ENCODE measurements at places on chromosomes 6 and 20.

DNA sequence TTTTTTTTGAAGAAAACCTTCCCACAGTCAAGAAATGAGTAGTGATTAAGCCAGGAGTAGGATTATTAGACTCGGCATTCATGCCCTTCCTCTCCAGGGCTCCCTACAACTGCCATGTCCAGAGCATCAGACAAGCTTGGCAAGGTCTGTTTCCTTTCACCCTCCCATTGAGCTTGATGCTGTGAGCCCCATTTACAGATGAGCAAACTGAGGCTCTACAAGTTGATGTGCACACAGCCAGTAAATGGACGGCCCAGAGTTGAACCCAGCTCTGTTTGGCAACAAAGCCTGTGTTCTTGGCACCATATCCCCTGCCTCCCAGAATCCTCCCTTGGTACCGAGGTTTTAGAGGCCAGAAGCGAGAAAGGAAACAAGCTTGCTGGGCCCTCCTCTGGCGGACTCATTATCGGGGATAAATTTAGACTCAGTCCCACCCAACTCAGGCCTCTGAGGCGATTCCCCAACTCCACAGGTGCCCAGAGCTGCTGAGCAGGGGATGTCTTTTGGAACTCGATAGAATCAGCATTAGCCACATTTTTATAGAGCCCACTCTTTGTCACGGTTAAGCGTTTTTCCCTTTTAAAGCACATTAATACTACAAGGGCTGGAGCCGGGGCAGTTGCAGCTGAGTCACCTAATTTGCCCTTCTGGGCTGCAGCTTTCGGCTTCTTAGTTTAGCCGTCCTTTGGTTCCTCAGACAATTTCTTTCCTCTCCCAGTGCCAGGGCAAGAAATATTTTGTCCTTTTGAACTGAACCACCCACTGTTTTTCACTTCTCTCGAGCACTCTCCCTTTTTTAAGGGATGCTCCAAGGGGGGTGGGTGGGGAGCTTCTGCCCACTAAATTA, 23.0 kb upstream of the NFATC2 start:
- DNase-seq: no peak

DNA sequence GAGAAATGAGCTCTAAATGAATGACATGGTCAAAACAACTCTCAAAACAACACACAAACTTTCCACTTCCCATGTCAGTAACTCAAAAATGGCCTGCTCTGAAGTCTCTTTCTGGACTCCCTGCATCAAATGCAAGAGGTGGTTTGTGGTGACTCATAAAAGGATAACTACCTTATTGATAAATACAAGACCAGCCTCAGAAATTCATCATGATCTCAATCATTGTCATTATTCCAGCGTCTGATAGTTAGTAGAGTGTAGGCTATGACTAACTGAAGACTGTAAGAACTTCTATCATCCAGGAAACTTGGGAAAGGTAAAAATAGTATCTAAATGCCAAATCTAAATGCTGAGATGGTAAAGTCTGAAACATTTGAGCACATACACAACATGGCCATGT, 369.4 kb downstream of the BMP2 start:
- DNase-seq: no peak

- no peak for DNase-seq
Measured at GRCh38 chr20:17796091-17796563, 96.4 kb downstream of the BANF2 start.

GRCh38 chr20:63009045-63009961, 2.5 kb upstream of the BHLHE23 start:
- DNase-seq: peak; percentile 85

DNA sequence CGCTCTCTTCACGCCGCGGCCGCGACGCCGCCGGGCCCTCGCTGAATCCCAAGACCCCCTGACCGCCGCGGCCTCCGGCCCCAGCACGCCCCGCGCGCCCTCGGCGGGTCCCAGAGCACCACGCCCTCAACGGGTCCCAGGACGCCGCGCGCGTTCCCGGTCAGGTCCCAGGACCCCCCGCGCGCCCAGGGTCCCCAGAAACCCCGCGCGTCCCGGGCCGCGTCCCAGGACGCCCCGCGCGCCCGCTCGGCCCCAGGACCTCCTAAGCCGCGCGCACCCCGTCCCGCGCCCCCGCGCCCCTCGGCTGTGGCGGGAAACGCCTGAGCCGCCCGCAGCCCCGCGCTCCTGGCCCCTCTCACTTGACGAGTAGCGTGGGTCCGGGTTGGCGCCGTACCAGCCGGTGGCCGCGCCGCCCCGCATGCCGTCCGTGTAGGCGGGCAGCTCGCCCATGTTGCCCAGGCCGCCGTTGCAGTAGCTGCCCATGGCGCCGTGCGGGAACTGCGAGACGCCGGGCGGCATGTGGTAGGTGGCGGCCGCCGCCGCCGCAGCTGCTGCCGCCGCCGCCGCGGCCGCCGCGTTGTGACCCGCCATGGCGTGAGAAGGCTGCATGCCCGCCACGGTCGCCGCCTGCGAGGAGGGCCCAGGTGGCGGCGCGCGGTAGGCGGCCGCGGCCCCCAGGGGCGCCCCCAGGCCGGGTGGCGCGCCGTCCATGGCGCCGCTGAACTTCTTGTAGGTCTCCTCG, 556 bp downstream of the NKX2-4 start:
- peak; percentile 2 for DNase-seq

Data from T-helper 9 cell (primary cell).